ENCODE measurements at places on chromosomes 5 and 9. TPM values are rescaled to one million over a fixed set of nuclear protein-coding genes. Genes with fewer than 3 reads are reported as not detected.

Gene ZNF346
- 31.5 TPM for total RNA-seq

Gene SLC34A3
- total RNA-seq: not detected

Gene BTNL9
- total RNA-seq: 23.5 TPM

Gene MEGF10
- 0.21 TPM for total RNA-seq

Gene GHR
- 4.7 TPM for total RNA-seq

Gene ORM1
- 22.4 TPM for total RNA-seq

Gene SPARC
- 985 TPM for total RNA-seq

Gene CNOT6
- total RNA-seq: 51.1 TPM

Gene ANKS6
- 25.8 TPM for total RNA-seq

Gene COL27A1
- total RNA-seq: 25.6 TPM

Gene GPR21
- 6.1 TPM for total RNA-seq

Gene C7
- total RNA-seq: 165 TPM

Gene MAP3K1
- 55.2 TPM for total RNA-seq

Gene JAKMIP2
- 2.9 TPM for total RNA-seq

Gene KCNV2
- total RNA-seq: not detected

Gene MEIKIN
- not detected for total RNA-seq

Gene CDKN2B-AS1
- 1.2 TPM for total RNA-seq

Gene CACNA1B
- total RNA-seq: 0.20 TPM

Data from lung (tissue), 17 donors.